Endodermal cell (in vitro differentiated cells): ENCODE measurements at places on chromosomes 3 and 15. TPM values are rescaled to one million over a fixed set of nuclear protein-coding genes. Genes with fewer than 3 reads are reported as not detected.
A peak's percentile ranks its signal among the peaks of the same experiment; 100 is the strongest.

DNA sequence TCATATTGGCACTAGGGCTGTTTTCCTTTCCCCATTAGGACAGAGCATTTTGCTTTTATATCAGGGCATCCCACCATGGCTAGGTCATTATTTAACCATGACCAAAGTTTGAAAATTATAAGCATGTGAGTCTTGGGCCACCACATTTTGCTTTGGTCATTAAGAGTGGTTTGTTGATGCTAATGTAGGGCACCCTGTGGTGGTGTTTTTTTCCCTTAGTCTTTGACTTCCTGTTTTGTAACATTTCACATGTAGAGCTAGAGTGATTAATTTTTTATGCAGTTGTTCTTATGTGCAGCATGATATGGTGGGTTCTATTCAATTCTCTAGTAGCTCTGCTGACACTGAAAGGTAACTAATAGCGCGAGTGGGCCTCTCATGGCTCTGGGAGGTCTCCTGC lies 249.6 kb upstream of the ROBO1 start:
- H3K27me3 ChIP-seq: no peaks in the 10 kb centered on the region
- no peaks in the 10 kb centered on the region for H3K36me3 ChIP-seq
- DNase-seq: no peak
- no peaks in the 10 kb centered on the region for H3K4me1 ChIP-seq
- no peak overlapping the region for H3K27ac ChIP-seq

Gene GASK1A
- 4.0 and 4.3 TPM in 2 replicates for total RNA-seq

- H3K27ac ChIP-seq: peak overlapping the region; percentile 71
- H3K36me3 ChIP-seq: no peaks in the 10 kb centered on the region
- H3K27me3 ChIP-seq: no peaks in the 10 kb centered on the region
- peak; percentile 91 for DNase-seq
Measured at GRCh38 chr15:74319596-74320351, 47.7 kb downstream of the CYP11A1 start.

DNA sequence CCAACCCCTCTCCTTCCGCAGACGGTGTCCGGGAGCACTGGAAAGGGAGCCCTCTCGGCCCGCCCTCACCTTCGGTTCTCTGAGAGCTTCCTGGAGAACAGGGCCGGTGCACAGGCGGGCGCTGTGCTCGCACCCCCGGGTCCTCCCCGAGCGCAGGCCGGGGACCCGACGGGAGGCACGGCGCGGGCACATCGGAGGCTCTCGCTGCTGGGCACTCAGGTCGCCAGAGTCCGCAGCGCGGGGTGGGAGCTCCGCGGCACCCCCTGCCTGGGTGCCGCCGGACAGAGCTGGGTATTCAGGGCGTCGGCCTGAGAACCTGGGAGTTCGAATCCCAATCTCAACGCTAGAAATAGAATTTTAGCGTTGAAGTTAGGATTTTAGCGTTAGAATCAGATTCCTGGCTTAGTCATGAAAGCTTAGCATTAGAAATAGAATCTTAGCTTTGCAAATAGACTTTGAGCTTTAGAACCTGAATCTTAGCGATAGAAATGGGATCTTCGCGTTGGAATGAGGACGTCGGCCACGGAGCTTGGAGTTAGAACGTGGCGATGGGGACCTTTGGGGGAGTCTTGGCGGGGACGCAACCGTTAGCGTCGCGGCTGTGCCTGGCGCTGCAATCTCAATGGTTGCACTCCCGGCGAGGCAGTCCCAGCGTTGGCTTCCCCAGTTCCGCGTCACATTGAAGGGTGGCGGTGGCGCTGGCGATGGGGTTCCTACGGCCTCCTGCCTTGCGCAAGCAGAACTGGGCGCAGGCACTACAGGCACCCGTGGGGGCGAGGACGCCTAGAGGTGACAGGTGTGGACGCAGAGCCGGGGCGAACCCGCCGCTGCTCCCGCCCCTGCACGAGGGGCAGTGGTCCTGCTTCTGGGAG lies 549 bp downstream of the TRH start:
- H3K36me3 ChIP-seq: no peaks in the 10 kb centered on the region
- no peaks in the 10 kb centered on the region for H3K4me1 ChIP-seq
- peaks cover 97% of the 10 kb centered on the region for H3K27me3 ChIP-seq
- no peak overlapping the region for H3K27ac ChIP-seq
- H3K4me3 ChIP-seq: peak overlapping the region; percentile 69
